Inflammatory macrophage treated with lipopolysaccharide for 1 hour (primary cell): ENCODE measurements at places on chromosomes 16 and 17.

- DNase-seq, result no peak
Measured at GRCh38 chr16:53966821-53967571, 263.0 kb downstream of the FTO start.

- no peak for DNase-seq
Measured at GRCh38 chr17:38577244-38577643, 28.5 kb downstream of the SRCIN1 start.

DNA sequence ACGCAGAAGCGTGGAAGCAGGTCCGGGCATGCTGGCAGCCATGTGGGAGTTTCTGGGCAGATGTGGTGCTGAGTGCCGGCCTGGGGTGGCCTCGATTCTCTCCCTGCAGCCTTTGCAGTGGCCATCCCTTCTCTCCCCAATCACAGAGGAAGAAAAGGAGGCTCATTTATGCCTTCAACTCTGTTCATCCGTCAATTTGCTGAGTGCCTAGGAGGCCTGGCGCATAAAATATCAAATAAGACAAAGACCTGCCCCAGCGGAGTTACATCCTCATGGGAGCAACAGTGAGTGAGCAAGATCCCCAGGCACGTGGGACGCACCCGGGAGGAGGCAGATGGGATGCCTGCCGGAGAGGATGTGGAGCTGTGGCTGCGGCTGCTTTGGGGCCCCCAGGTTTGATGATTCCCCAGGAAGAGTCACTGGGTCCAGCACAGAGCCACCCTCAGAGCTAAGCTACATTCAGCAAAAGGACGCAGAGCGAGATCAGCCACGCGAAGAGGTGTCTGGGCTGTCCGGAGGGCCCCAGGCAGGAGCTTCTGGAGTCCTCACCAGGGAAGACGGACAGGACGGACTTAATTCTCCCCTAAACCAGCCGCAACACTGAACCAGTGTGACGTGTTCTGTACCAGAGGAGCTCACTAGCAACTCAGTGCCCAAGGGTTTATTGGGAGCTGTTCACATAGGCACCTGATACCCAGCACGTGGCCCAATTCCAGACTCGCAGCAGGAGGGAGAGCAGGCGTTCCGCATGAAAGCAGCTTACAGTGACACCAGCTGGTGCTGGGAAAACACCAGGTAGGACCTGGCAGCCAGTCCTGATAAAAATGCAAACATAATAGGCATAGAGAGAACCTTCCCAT lies 11.3 kb downstream of the CA5A start:
- no peak for DNase-seq

GRCh38 chr17:51560398-51560797 lies 300.1 kb downstream of the UTP18 start:
- DNase-seq, result no peak

DNA sequence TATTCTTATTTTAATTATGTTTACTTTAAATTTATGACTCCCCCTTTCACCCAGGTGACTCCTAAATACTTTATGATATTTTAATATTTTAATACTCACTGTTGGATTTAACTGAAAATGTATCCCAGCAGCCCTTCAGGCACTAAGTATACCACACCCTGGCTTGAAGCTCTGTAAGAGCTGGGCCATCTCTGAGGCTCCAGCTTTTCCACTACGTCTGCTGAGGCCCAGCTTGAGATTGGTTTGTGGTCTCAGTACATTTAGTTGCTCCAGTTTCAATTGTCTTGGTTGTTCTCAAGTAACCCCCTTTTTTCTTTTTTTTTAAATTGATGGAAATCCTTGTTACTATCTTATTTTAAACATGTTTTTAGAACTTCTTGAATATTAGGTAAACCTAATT lies 27.0 kb upstream of the CAPNS2 start:
- DNase-seq, result no peak

GRCh38 chr17:82985973-82986372 lies 93.4 kb upstream of the METRNL start:
- no peak for DNase-seq

GRCh38 chr17:6052926-6053325 lies 17.3 kb upstream of the WSCD1 start:
- no peak for DNase-seq

- no peak for DNase-seq
Measured at GRCh38 chr16:27781195-27781524, 231.2 kb downstream of the KATNIP start.

DNA sequence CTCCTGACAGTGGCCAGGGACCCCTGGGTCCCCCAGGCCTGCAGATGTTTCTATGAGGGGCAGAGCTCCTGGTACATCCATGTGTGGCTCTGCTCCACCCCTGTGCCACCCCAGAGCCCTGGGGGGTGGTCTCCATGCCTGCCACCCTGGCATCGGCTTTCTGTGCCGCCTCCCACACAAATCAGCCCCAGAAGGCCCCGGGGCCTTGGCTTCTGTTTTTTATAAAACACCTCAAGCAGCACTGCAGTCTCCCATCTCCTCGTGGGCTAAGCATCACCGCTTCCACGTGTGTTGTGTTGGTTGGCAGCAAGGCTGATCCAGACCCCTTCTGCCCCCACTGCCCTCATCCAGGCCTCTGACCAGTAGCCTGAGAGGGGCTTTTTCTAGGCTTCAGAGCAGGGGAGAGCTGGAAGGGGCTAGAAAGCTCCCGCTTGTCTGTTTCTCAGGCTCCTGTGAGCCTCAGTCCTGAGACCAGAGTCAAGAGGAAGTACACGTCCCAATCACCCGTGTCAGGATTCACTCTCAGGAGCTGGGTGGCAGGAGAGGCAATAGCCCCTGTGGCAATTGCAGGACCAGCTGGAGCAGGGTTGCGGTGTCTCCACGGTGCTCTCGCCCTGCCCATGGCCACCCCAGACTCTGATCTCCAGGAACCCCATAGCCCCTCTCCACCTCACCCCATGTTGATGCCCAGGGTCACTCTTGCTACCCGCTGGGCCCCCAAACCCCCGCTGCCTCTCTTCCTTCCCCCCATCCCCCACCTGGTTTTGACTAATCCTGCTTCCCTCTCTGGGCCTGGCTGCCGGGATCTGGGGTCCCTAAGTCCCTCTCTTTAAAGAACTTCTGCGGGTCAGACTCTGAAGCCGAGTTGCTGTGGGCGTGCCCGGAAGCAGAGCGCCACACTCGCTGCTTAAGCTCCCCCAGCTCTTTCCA lies 25.1 kb downstream of the C1QTNF1 start:
- DNase-seq, result no peak

DNA sequence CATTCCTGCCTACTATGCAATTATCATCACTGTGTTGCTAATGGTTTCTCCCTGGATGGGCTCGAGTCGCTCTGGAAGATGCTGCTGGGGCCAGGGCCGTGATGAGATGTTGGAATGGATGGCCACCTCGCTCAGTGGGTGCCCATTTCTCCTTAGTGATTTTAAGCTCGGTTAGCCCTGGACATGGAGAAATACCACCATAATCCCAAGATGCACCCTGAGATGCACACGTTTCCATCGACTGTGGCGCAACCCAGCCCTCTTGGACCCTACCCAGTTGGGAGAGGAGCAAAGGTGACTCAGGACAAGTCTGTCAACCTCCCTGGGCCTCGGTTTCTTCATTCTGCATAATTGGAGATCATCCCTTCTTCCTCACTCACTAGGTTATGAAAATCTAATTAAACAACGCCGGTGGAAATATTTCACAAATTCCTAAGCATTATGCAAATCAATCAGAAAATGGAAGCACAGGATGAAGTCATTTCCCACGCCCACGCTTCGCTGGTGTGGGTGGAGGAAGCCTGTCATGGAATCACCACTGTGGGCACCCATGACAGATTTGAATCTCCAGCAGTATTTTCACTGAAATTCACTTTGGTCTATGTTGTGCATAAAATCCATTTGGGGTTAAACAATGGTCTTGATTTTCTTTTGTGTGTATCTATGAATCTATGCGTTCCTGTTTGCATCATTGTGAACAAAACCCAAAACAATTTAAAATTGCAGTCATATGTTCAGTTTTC lies 195.2 kb downstream of the AXIN2 start:
- peak; percentile 5 for DNase-seq

DNA sequence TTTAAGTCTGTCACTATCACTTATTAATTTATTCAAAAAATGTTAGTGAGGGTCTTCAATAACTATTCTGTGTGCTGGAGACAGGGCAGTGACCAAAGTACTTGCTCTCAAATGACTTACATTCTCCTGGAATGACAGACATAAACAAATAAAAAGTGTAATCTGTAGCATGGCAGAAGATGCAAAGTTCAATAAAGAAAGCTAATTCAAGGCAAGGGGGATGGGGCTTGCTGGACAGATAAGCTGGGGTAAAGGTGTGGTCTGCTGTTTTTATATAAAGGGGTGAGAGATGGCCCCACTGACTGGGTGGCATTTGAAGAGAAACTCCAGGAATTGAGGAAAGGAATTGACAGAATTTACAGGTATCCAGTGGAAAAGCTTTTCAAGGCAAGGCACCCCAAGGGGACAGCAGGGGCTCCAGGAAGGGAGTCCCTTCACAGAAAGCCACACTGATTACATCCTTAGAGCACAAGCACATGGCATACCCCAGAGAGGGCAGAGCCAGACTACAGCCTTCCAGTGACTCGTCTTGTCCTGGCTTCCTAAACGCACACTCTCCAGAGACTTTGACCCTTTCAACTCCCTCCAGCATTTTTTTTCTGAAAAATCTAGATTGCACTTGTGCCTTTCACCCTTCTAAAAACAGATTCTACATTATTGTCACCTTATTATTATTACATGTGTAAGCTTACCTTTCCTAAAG lies 123.7 kb upstream of the HS3ST3A1 start:
- no peak for DNase-seq

DNA sequence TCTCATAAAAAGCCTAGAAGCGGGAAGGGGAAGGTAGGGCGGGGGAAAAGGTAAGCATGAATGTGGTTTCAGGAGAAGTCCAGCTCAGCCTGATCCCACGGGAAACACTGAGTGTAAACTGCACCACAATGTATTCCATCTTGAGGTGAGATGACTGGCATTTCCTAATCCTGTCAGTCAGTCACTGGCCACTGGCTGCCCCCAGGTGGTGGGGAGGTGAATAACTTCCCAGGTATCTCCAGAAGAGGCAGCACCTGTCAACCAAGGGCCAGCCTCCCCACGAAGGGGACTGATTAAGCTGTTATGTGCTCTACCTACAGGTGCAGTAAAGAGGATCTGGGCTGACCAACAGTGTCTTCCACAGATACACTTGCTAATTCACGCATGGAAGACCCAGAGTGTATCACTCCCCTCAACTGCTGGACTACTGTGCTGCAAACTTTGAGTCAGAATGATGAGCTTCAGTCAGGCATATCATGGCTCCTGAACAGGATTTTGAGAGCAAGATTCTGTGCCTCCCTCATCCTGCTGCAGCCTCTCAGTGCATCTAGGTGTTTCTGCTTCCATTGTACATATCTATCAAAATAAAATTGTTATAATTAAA lies 108.5 kb upstream of the CCL2 start:
- DNase-seq, result no peak

DNA sequence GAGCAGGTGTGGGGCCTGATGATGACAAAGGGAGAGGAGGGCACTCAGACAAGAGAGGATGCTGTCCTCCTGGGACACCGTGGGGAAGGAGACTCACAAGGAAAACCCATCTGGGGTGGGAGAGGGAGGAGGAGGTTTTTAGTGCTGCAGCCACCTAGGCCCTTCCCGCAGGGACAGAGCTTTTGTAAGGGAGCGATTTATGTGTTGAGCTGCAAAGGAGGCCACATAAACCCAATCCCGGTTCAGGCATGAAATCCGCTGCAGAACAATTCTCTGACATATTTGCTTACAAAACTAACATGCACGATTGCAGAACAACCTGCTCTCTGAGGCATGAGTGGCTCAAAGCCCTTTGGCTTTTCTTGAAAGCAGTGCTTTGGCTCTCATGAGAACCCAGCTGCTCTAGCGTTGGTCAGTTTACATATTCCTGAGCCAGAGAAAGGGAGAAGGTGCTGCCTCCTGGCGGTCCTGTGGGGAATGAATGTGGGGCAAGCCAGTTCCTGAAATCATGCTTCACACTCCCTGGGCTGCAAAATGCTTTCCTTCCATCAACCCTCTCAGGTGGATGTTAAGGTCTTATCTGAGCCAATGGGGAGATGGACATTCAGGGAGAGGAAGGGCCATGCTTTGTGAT lies 122.4 kb upstream of the NLRP1 start:
- DNase-seq, result peak; percentile 80

- DNase-seq, result no peak
Measured at GRCh38 chr17:21330436-21331160, 45.6 kb upstream of the KCNJ12 start.

DNA sequence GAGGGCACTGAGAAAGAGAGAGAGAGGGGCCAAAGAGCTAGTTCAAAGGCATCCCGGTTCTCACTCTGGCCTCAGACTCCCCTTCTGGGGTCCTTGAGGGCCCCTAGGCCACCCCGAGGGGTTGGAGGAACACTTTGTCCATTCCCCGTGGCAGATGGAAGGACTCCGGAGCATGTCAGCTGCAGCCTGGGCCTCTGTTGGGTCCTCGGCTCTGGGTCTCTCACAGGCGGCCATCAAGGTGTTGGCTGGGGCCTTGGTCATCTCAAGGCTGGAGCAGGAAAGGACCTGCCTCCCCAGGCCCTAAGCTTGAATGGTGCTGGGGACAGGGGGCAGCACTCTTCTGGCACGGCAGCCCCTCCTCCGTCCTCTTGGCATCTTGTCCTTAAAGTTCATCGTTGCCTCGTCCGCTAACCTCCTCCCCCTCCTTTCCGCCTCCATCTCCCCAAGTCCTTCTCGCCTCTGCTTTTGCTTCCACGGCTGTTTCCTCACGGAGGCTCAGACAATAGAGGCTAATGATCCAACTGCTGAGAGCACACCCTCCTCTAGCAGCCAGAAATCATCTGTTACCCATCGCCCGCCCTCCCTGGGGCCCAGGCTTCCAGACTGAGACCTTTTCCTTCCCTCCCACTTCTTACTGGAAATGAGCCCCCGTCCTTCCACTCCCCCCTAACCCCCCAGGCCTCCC lies 23.3 kb downstream of the CCR7 start:
- no peak for DNase-seq

GRCh38 chr16:31064882-31065461 lies 9.1 kb downstream of the ZNF668 start:
- DNase-seq, result no peak

- DNase-seq, result no peak
Measured at GRCh38 chr16:54582631-54583250, 296.2 kb upstream of the IRX3 start.

DNA sequence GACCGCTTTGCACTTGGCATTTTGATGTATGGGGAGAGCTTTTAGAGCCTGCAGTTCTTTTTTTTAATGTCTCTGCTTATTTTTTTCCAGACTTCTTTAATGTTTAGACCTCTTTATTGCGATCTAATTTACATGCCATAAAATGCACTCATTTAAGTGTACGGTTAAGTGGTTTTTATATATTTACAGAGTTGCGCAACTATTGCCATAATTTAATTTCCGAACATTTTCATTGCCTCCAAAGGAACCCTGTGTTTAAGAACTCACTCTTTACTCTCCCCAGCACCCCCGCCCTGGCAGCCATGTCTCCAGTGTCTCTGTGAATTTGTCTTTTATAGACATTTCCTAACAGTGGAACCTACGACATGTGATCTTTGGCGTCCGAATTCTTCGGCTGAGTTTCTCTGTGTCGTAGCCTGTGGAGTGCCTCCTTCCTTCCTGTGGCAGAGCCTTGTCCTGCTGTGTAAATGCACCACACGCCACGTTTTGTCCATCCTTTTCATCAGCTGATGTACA lies 24.0 kb downstream of the ZNF750 start:
- DNase-seq, result no peak
